Activated CD4-positive, alpha-beta T cell treated with anti-CD3 and anti-CD28 coated beads, Interleukin-2, amount 10 ng/mL, durations not matched to agents 7 days and 5 days (primary cell): ENCODE measurements at places on chromosomes 1 and 21. TPM values are rescaled to one million over a fixed set of nuclear protein-coding genes. Genes with fewer than 3 reads are reported as not detected.

DNA sequence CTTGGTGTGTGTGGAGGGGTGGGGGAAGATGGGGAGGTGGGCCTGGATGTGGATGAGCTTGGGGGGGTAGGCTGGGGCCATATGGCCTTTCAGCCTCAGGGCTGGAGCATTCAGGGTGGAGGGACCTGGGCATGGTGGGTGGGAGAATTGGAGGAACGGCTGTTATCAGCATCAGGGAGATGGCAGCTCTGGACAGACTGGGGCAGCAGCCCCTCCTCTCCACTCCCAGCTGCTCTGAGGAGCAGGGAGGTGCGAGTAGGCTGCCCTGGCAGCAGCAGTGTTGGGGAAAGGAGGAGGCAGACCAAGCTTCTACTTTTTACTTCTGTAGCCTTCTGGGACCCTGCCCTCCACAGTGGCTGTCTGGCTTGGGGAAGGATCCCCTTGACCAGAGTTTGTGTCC, 10.2 kb downstream of the PPFIA4 start:
- DNase-seq: no peak

The SFN gene
- 3.0 TPM for total RNA-seq

- DNase-seq: no peak
These were observed 453.2 kb upstream of the VAMP3 start for GRCh38 chr1:7317888-7318287.

The LRRC53 gene
- total RNA-seq: not detected

- DNase-seq: no peak
These were observed 15.0 kb downstream of the CACNA1S start for GRCh38 chr1:201096977-201097856.

The FCRLA gene
- total RNA-seq: not detected

DNA sequence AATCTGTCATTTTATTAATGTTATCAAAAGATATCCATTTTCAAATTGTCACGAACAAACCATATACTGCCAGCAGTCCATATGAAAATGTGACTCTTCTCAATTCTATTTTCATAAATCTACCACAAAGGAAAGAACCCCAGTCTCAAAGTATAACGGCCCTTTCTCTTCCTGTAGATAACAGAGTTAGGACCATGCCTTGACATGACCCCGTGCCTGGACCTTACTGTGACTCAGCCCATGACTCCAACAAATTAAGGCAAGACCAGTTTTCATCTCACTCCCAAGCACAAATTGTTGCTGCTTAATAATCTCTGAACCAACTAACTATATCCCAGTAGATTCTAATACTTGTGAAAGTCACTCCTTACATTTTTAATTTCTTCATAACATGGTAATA, 124.4 kb upstream of the NFIA start:
- no peak for DNase-seq

- no peak for DNase-seq
These were observed 1.7 kb upstream of the DUSP10 start for GRCh38 chr1:221743416-221744208.

GRCh38 chr1:15424981-15425380, 13.3 kb upstream of the CTRC start:
- DNase-seq: no peak

The EDN2 gene
- total RNA-seq: not detected

- DNase-seq: no peak
These were observed 35.0 kb downstream of the HMGB4 start for GRCh38 chr1:33898881-33899280.

GRCh38 chr1:43493661-43494450, 36.8 kb upstream of the PTPRF start:
- DNase-seq: no peak
